ENCODE measurements at places on chromosomes 12 and 14.
A peak's percentile ranks its signal among the peaks of the same experiment; 100 is the strongest.

GRCh38 chr12:107441665-107442300, 243.8 kb upstream of the PWP1 start:
- peak; percentile 49 for DNase-seq

GRCh38 chr12:70443062-70443673, 77.1 kb downstream of the KCNMB4 start:
- DNase-seq, result no peak

DNA sequence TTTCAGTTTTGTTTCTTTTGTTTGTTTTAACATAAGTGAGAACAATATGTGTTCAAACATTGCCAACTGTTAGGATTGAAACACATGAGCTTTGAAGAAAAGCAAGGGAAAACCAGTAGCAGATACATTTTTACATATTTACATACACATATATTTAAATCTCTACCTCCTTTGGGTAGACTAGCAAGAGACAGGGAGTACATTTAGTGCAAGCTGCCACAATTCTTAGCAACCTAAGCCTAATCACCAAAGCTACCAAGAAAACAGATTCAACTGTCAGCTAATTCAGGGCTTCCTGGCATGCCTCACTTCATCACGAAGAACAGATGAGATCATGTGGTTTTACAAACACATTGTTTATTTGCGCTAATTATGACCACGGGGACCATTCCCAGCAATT, 143.1 kb downstream of the PRIMA1 start:
- DNase-seq, result no peak

DNA sequence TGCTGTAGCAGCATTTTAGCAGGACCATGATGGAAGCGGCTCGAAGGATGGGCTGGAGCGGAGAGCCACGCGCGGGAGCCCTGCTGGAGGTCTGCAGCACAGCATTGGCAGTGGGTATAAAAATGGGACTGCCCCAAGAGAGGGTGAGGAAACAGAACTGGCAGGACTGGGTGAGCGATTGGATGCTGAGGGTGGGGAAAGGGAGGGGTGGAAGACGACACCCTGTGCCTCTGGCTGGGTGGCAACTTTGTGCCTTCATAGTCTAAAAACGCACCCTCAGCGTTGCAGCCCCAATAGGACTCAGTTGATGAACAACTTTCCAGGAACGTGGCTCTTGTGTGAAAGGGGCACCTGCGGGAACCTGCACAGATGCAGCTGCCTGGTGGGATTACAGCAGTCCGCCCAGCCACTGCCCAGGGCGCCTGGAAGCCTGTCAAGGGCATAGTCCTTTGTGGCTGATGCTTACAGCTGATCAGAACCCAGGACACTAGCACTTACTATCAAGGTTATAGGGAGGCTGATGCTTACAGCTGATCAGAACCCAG, 73.0 kb downstream of the NINJ2 start:
- DNase-seq, result no peak

DNA sequence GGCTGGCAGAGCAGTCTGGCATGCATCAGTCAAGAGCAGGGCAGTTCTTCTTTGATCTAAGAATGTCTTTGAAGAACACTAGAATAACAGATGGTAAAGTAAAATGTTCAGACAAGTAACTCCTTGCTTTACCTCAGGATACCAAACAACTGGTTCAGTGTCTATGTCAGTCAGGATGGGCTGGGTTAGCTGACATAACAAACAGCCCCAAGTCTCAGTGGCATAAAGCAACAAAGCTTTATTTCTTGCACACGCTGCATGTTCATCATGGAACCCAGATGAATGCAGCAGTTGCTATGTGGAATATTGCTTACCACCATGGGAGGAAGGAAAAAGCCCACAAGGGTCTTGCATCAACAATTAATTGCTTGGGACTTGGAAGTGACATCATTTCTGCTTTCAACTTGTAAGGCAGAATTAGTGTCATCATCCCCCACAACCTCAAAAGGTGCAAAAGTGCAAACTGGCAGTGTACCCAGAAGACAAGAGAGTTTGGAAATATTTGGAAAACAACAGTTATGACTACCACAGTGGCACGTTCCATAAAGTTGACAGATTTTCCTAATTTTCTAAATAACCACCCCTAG, 21.2 kb downstream of the GPRC5D start:
- DNase-seq, result no peak

GRCh38 chr14:68547305-68548193, 245.3 kb downstream of the ZFP36L1 start:
- DNase-seq, result peak; percentile 79

DNA sequence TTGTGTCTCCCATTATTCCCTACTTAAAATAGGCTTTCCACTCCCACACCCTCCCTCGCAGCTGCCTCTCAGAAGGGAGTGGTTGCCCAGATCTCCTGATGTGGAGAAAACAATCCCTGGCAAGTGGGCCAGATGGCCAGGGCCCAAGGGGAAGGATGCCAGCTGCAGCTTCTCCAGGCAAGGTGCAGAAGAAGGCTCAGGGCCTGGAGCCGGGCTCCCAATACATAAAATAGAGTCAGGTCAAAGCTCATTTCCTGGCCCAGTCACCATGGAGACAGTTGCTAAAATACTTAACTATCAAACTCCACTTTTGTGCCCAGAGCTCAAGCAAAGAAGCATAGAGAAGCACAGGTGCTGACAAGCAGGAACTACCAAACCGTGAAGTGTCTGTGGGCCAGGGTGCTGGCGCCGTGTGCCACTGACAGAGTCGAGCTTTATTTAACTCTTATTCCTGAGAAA, 45.7 kb upstream of the ITPR2 start:
- no peak for DNase-seq

DNA sequence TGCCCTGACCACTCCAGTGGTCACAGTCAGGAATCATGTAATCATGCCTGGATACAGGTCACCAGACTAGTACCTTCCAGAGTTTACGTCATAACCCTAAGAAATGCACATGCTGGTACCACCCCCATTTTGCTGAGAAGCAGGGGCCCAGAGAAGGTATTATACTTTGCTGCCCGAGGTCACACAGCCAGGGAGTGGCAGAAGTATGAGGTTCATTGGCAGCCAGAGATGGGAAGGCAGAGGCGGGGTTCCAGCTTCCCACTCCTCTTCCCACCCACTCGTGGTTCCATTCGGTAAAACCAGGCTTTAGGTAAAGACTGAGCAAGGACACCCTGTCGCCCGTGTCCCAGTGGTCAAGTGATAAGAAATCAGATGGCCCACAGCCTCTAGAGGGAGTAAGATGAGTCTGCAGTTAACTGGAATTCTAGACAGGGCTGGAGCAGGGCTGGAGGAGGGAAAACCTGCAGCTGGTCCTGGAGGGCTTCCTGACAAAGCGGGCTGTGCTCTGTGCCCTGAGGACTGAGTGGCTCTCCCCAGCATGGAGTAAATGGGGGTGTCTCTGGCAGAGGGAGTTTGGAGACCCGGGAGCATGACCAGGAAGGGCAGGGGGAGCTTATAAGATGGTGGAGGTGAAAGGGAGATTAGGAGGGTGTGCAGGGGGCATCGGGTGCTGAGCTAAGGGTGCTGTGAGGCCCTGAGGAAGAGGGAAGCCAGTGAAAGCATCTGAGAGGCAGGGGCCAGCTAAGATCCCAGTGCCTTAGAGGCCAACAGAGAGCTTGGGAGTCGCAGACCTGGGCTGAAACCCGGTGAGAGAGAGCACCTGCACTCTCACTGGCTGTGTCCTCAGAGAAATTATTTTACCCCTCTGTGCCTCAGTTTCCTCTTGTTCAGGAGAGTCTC, 5.7 kb downstream of the FAM222A start:
- DNase-seq, result no peak

- no peak for DNase-seq
These were observed 11.5 kb upstream of the KRT5 start for GRCh38 chr12:52531566-52532300.

DNA sequence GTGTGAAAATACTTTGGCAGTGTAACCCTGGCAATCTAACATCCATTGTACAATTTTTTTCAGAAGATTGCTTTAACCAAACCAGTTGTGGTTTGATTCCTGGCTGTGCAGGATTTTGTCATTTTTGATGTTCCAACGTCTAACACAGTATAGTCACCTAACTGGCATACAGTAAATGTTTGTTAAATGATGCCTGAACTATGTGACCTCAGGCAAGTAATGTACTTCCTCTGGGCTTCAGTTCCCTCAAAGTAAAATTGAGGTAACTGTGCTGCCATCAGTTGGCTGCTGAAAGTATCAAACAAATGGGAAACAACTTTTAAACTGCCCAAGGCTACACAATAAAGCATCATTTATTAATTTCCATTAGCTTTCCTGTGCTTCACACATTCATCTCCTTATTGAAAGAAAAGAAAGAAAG, 4.3 kb downstream of the TM7SF3 start:
- no peak for DNase-seq

DNA sequence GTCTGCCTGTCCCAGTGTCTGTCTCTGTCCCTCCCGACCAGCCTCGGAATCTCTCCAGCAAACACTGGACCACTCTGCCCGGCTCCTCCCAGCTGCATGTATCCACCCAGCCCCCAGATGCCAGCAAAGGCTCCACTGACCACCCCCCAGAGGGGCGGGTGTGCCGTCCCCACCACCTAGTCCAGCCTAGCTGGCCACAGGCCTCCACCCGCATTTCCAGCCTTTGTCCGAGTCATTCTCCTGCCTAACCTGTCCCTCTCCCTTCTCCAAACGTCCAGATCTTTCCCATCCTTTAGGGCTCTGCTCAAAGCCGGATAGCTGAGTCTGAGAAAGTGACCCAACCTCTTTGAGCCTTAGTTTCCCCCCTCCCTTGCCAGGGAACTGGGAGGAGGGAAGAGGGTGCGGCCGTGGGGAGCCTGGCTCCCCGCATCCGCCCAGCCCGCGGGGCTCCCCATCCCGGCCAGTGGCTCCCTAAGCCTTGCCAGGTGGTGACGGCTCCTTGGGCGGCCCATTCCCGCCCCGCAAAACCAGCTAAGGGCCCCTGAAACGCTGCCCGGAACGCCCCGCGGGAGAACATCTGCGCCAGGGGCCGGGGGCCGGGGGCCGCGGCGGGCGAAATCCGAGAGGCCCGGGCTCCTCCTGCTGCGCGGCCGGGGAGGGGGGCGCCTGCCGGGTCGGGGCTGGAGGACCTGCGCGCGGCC, 34.6 kb upstream of the ANKRD9 start:
- DNase-seq, result no peak

- no peak for DNase-seq
These were observed 75.9 kb upstream of the AVPR1A start for GRCh38 chr12:63226792-63227463.

All from brain microvascular endothelial cell (primary cell).